ENCODE measurements at places on chromosomes 2 and 18.

- DNase-seq = no peak
Observed at GRCh38 chr2:101440127-101440738, 34.7 kb downstream of the RFX8 start.

- no peak for DNase-seq
Observed at GRCh38 chr18:14747513-14748474, at the start of gene ANKRD30B. TSS of gene ANKRD30B (plus strand) at chr18:14748172. CDS start at chr18:14748420, 248 bp downstream.

DNA sequence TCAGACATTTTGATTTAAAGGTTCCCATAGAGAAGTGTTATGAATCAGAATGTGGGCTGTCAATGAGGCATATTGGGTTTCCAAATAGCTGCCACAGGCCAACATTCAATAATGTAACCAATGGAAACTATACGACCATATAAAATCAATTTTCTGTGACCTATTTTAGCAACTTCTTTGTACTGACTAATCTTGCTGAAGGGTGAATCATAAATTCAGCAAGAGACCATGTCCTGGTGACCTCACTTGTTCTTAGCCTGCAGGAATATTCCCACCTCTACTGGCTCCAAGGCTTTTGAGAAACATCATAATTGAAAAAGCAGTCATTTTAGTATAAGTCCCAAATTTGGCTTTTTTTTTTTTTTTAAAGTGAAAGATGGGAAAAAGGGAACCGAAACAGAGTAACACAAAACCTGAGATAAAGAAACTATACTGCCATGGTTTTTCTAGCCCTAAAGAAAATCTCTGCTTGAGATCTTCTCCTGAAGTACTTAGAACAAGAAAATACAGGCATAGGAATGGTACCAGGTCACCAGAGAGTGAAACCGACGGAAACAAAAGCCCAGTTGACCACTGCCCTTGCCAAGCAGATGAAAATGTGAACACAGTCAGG lies 32.1 kb downstream of the PLEKHM3 start:
- DNase-seq = no peak

- DNase-seq = no peak
Observed at GRCh38 chr2:82790206-82791021, 1668.7 kb downstream of the SUCLG1 start.

- no peak for DNase-seq
Observed at GRCh38 chr2:60331115-60331809, 222.2 kb downstream of the BCL11A start.

DNA sequence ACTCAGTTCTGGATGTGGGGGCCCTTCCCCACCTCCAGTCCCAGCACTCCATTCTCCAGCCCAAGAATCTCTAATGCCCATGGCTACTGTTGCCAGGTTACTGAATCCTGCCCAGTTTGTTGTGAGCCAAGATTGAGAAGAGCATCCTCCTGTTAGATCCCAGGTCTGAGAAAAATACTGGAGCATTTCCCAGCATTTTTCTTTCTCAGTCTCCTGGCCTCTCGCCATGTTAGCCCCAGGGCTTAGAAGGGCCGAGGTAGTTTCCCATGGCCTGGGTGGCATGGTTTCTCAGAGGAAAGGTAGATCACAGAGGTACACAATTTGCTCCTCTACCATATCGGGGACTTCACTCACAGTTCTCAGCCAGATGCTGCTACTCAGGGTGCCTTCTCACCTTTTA lies 135.7 kb downstream of the OTX1 start:
- DNase-seq = no peak

DNA sequence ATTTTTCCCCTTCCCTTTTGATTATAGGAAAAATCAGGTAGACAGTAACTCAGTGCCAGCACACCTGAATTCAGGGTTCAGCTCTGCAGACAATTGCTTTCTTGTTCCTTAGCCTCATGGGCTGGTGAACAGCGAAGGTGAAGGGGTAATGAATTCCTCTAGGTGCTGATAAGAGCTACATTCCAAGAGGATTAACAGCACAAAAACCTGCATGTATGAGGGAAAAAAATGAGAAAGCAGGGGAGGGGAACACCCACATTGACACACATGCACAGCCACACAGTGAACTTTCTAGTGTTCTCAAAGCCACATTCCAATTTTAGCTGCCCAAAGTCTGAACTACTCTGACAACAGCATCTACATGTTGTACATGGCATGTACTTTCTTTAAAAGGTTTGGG lies 46.1 kb downstream of the SPATS2L start:
- no peak for DNase-seq

DNA sequence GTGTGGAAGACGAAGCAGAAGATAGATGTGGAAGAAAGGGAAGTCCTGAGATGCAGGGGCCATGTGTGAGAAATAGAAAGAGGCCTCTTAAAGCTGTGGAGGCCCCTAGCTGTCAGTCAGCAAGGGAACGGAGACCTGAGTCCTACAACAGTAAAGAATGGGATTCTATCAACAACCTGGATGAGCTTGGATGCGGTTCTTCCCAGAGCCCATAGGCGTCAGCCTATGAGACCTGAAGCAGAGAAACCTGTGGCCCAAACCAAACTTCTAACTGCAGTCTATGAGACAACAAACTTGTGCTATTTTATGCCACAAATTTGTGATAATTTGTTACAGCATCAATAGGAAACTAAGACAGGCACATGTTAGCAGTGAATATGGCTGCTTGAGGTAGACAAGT lies 583.7 kb downstream of the ADCYAP1 start:
- no peak for DNase-seq

GRCh38 chr2:171069286-171069956 lies 91.3 kb downstream of the TLK1 start:
- DNase-seq = no peak

DNA sequence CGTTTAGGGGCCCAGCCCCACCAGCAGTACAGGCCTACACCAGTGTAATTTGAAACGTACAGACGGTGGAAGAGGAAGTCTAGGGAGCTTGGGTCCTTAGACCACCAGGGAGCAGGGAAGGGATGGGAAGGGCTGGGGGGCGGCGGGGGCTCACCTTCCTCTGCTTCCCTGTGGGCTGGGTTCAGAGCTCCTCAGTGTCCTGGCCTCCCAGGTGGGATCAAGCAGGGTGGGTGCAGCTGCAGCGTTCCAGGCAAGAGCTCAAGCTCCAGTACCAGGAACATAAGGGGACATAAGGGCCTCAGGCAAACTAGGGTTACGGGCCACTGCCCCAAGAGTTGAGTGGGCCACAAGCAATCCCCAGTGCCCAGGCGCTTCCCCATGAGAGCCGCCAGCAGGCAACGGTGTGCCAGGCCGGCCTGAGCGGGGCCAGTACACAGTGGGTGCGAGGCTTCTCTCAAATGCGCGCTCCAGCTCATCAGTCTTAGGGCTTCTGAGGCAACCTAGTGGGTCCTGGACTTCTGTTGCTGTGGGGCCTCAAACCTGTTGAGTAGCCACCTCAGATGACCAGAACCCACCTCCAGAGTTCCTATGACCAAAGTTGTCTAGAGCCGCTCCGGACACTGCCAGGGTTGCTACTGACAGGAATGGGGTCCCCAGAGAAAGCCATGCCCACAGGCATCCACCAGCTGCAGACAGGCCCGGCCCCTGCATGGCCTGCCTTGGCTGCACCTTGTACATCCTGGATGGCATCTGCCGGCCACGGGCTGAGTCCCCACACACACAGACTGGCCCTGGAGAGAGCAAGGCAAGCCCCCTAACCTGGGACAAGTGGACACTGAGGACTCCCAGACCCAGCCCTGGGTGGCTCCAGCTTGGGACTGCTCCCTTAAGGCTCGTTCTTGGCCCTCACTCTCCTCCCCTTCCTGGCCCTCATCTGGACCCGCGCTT lies 5.2 kb downstream of the ANKRD23 start:
- no peak for DNase-seq

- DNase-seq = no peak
Observed at GRCh38 chr2:203721781-203722300, 15.4 kb downstream of the CD28 start.

- no peak for DNase-seq
Observed at GRCh38 chr18:60676815-60677214, 304.2 kb upstream of the MC4R start.

- DNase-seq = no peak
Observed at GRCh38 chr2:22442051-22442450, 942.9 kb upstream of the KLHL29 start.

DNA sequence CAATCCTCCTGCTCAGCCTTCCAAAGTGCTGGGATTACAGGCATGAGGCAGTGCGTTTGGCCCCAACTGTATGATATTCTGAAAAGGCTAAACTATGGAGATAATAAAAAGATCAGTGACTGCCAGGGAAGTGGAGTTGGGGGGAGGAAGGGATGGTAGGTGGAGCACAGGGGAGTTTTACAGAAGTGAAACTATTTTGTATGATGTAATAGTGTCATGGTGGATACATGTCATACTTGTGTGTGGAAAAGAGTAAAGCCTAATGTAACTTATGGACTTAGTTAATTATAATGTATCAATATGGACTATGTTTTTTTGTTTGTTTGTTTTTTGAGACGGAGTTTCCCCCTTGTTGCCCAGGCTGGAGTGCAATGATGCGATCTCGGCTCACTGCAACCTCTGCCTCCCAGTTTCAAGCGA lies 2.9 kb upstream of the GGCX start:
- DNase-seq = no peak

GRCh38 chr2:100104718-100105677 lies 37.4 kb downstream of the AFF3 start:
- DNase-seq = no peak

DNA sequence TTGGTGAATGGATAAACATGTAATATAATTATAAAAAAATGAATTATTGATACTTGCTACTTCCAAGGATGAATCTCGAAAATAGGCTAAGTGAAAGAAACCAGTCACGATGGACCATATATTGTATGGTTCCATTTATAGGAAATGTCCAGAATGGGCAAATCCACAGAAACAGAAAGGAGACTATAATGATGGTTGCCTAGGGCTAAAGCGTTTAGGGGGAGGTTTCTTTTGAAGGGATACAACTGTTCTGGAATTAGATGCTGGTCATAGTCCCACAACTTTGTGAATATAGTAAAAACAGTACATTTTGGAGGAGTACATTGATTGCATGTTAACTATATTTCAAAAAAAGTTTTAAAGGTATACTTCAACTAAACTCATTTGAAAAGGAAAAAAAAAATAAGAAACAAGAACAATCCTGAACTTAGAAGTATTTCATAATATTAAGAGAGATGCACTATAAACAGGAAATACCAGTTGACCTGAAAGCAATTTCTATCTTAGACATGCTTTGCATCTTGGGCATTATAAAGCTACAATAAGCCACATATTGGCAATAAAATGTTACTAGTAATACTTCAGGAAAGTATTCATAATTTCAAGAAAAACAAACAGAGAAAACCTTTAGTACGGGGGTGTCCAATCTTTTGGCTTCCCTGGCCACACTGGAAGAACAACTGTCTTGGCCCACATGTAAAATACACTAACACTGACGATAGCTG lies 130.0 kb downstream of the C2orf74 start:
- DNase-seq = no peak

- DNase-seq = no peak
Observed at GRCh38 chr2:220674033-220674432, 898.1 kb downstream of the EPHA4 start.

DNA sequence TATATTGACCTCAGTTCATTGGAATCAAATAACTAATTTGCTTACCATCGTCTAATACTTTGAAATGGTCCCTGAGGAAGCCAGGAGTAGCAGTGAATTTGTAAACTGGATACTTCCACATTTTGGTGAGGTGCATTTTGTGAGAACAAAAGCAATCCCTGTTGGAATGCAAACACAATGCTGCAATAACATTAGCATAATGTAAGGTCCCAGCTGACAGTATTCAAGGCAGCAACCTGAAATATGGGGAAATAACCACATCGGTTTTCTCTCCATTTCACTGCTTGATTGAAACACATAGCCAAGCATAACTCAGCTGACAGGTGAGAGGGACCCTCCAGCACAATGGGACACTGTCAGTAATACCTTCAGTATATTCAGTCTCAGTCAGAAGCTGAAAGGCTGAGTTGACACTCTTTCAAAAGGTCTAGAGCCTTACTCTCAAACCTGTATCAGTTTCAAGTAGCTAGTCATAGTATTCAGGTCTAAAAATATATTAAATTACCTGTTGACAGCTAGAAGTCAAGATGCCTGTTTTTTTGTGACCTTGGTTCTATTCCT lies 1311.9 kb upstream of the NRXN1 start:
- DNase-seq = no peak

DNA sequence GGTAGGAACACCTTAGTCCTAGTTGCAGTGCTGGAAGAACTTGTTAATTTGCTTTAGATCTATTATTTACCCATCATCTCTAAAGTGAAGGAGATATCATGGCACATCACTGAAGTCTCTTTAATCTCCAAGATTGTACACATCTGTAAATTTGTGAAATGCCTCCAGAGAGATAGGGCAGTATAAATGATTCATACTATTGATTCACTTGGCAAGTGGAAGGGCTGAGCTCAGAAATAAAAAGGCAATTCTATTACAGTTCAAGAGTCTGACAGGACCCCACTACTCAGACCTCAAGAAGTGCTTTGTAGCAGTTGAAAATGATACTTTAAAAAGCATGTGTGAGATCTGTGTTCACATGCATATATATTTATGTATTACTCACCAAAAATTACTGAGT lies 489.3 kb downstream of the DCC start:
- DNase-seq = no peak

DNA sequence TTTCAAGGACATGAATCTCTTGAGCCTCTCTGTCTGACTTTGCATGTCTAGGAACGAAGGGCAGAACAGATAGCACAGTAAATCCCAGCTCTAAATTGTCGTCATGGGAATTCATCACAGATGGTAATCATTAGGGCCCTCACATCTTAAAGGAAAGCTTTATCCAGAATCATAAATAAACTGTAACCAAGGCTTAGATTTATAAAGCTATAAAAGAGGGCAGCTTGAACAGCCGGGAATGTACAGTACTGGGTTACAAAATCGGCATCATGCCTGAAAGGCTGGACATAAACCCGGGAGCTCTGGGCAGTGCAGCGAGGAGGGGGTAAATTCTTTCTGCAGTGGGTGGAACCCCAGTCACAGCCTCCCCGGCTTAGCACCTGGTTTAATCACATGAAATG lies 144.4 kb downstream of the GFPT1 start:
- DNase-seq = no peak

- DNase-seq = no peak
Observed at GRCh38 chr2:149192427-149192826, 138.0 kb upstream of the LYPD6 start.

DNA sequence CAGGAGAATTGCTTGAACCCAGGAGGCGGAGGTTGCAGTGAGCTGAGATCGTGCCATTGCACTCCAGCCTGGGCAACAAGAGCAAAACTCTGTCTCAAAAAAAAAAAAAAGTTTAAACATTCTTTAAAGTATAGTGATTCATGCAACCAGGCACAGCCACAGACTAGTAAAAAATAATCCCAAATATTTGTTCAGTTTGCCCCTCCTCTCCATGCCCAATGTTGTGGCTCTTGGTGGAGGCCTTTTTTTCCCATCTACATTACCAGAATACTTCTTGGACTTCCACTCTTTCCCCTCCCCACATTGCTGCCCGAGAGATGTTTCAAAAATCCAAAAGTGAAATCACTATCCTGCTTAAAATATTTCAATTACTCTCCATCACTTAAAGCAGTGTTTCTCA lies 5.1 kb upstream of the MALT1 start:
- no peak for DNase-seq
